Fibroblast of skin of left biceps (primary cell): ENCODE measurements at places on chromosomes 7 and 10.

GRCh38 chr10:69009360-69009759 is 20.8 kb downstream of the KIFBP start:
- DNase-seq: peak; percentile 37

- no peak for DNase-seq
Observed at GRCh38 chr7:157219154-157219553, 80.4 kb downstream of the UBE3C start.

DNA sequence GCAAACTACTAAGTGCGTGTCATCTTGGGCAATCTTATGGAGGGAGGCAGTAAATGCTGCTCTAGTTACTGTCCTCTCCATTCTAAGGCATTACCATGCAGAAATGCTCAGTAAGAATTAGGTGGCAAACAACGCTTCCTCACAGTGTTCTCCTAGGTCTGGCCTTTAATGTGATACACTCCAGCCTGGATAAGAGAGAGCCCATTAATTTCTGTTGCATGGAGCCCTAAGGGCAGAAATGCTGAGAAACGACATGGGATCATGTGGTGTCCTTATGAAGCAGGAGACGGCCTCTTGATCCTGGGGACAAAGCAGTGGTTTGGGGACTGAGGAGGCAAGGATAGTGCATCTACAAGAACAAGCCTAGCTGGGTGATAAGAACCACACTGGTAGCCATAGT is 44.0 kb downstream of the SLC25A13 start:
- DNase-seq: no peak

GRCh38 chr7:74293577-74293908 is 4.3 kb downstream of the CLIP2 start:
- DNase-seq: no peak

DNA sequence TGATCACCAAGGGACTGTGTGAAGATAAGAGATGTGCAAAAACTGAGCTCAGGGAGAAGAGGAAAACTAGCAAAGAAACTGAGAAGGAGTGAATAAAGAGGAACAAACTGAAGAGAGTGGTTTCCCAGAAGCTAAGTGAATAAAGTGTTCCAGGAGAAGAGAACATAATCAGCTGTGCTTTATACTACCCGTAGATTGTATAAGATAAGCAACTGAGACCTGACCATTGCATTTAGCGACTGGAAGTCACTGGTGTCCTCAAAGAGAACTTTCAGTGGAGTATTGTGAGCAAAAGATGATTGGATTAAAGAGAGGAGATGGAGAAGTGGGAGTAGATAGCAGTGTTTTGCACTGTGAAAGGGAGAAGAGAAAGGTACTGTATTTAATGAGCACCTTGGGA is 14.6 kb downstream of the PHTF2 start:
- no peak for DNase-seq

DNA sequence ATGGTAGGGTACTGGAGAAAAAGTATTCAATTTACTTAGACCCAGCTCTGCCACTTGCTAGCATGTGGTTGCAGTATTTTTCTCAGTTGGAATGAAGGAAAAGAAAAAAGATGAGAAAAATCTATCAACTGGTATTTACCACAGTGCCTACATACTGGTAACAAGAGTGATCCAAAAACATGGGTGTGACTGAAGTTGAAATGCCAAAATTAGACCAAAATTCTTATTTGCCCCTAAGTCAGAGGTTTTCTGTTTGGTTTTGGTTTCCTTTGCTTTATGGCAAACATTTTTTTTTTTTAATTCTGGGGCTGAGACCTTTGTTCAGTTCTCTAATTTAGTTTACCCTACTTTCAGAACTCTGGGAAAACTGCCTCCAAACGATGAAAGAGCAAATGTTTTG is 12.3 kb downstream of the HYCC1 start:
- DNase-seq: no peak

DNA sequence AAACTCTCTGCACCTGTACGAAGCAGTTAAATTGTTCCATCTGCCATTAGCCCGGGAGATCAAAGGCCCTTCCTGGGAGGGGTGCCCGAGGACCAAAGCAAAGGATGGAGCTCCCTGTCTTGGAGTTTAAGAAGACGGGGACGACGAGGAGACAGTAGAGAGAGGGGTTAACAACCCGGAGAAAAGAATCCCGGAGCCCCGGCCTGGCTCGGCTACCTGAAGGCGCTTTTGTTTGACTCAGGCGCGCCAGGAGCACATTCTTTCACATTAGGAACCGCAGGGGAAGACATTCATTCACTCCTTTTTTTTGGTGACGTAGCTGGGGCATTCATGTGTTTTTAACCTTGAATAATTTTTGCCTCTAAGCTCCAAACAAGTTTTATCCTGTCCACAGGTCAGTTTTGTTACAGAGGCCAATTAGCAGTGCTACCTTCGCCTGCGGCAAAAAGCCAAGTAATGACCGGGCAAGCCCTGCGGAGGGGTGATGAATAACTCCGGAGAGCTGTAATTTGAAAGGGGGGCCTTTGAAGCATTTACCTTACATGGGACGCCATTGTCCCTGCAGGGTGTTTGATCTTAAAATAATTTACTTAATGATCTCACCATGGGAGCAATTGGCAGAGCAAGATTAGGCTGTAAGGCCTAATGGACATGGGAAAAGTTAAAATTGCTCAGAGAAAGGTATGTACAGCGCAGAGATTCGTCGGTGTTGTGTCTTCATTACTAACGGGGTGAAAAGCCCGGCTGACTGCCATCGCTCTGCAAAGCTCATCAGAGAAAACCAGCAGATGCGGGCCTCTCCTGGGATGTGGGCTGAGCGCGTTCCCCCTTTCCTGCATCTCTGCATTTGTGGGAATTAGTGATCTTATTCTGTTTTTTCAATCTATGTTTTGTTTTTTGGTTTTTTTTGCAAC is 258.0 kb upstream of the SP4 start:
- DNase-seq: no peak

DNA sequence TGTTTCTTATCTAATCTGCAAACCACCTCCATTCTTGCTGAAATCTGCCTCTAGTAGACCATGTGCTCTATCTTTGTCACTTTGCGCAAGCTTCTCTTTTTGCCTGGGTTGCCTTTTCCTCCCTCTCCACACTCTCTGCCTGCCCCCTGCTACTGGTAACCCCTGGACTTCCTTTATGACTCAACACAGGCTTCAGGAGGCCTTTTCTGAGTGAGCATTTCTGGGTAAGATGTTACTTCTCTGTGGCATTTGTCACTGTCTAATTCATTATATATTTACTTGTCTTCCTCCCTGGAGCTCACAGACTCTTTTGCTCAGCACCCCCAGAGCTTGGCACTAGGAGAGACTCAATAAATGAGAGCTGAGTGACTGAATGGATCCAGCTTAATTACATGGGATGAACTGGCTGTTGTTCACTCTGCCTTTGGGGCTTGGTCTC is 8.4 kb downstream of the GOLGA7B start:
- no peak for DNase-seq

- DNase-seq: peak; percentile 42
Observed at GRCh38 chr10:29430101-29430500, 141.2 kb downstream of the LYZL1 start.

- DNase-seq: no peak
Observed at GRCh38 chr7:129470411-129470810, 31.9 kb upstream of the SMKR1 start.

DNA sequence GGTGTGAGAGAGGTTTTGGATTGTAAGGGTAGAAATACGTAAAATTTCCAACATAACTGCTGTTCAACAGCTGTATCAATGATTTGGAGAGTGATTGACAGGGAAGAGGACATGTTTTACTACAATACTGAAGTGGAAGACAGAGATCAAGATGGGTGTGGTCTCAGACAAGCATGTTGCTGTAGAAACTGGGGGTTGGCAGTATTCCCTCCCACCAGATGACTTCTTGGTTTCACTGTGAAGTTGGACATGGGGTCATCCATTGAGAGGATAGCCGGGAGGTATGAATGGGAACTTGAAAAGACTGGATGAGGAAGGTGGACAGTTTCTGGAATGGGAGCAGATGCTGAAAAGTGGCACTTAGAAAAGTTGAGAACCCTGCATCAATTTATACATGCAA is 95.3 kb upstream of the HDAC9 start:
- no peak for DNase-seq

DNA sequence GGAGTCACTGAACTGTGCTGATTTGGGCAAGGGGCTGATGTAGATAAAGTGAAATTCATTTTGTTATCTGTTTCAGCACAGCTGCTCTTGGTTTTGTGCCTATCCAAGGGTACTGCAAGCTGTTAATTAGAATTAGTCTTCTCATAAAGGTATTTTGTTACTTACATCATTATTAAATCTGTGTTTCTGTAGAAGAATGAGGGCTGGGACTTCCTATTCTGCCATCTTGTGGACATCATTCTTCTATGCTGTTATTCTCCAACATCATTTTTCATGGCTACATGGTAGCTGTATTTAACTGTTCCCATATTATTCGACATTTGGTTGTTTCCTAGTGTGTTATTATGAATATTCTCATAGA is 76.2 kb upstream of the CCDC71L start:
- peak; percentile 18 for DNase-seq

GRCh38 chr10:44066527-44067255 is 318.2 kb downstream of the CXCL12 start:
- DNase-seq: no peak

DNA sequence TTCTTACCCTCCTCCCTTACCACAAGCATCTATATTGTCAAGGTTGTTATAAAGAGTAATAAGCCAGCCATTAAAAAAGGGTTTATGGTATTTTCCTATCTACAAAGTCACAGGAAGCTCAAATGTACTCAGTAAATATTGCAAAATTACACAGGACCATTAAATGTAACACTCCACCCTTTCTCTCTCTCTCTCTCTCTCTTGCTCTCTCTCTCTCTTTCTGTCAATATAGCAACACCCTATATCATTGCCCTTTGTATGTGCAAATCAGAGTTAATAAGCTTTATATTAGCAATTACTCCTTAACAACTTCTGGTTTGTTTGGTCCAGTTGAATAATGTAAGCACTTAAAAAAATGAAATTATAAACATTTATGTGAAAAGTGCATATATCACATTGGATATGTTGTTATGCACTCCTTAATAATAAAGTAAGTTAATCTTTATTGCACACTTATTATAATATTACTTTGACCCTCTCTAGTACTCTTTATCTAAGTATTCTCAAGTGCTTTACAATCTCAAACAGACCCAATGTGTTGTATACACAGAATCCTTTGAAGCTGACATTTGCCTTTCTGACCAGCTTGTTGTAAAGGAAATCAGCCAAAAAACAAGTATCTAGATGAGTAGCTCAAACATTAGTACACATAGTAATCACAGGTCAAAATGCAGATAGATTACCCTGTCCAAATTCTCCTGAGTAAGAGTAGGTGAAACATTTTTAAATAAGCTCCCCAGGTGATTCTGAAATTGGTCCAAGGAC is 93.2 kb downstream of the CFTR start:
- DNase-seq: no peak

GRCh38 chr7:135466442-135467206 is 43.3 kb downstream of the CNOT4 start:
- DNase-seq: no peak

- DNase-seq: no peak
Observed at GRCh38 chr10:33618196-33618595, 283.7 kb upstream of the NRP1 start.

DNA sequence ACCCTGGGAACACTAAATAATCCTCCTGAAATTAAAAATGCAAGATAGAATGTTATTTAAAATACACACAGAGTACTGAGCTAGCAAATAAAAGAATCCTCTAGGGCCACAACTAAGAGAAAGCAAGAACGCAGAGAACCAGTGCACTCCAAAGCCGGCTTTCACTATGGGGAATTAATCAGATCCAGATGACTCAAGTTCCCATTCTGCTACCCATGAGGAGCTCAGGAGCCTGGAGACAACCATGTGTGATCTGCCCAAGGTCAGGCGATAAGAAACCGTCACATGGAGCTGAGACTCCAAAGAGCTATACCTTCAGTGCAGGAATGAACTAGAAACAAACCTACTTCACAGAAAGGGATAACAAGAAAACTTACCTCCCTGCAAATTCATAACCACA is 19.5 kb upstream of the CYREN start:
- DNase-seq: peak; percentile 54

DNA sequence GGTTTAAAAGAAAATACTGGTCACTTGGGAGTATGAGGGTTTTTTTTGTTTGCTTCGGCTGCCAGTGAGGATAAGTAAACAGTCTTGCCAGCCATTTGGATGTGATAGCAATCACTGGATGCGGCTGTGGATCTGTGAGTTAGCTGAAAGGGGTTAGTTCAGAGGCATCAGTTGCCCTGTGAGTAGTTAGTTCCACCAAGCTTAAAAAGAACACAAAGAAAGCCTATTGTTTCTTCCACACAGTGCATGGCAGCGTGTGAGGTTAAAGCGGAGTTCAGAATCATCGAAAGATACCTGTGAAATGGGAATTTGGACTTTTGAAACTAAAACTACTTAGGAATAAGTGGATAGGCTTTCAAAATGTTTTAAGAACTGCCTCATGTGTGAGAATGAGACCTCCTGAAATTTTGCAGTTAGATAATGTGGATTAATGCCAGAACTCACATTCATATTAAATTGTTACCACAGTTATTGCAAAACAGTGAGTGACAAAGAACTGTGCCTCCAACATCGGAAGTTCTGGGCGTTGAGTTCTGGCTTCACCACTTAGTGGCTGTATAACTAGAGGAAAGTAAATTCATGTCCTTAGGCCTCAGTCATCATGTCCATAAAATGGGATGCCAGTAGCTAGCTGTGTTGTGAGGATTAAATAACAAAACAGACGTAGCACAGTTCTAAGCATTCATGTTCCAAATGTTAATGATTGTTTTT is 31.3 kb downstream of the KIAA1217 start:
- peak; percentile 21 for DNase-seq

GRCh38 chr10:24814568-24815313 is 91.1 kb upstream of the ARHGAP21 start:
- DNase-seq: no peak

DNA sequence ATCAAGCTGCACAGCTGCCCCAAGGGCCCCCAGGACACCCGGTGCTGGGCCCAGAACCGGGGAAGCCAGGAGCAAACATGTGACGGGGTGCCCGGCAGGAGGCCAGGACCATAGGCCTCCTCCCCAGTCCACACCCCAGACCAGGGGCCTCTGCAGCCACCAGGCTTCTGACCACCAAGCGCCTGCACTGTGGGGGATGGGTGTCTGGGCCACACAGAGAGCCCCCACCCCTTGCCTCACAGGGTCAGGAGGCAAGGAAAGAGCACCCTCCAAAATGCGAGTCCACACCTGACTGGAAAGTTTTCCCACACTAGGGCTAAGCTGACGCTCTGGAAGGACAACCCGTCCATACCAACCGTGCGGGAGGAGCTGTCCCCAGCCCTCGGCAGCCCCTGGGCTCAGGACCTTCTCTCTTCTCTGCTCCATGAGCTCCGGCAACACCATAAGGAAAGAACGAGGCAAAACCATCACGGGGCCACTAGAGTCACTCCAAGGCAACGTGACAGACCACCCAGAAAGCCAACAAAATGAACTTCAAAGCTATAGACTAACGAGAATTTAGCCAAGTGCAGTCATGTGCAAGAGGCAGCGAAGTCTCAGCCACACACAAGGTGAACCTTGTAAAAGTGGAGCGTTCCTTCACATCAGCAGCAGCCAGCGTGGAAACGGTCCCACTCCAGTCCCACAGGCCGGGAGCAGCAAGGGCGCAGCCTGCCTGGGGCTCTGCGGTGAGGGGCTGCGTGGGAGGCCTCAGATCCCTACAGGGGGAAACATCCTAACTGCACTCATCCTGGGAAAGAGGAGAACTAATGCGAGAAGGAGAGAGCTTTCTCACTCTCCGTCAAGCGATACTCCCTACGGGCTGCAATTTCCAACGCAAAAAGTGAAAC is 5.1 kb downstream of the STK32C start:
- no peak for DNase-seq
